Occipital lobe (tissue), 3 donors: ENCODE measurements at places on chromosomes 4 and X. TPM values are rescaled to one million over a fixed set of nuclear protein-coding genes. Genes with fewer than 3 reads are reported as not detected.

BANK1 gene
- 0.16 TPM for total RNA-seq

DNA sequence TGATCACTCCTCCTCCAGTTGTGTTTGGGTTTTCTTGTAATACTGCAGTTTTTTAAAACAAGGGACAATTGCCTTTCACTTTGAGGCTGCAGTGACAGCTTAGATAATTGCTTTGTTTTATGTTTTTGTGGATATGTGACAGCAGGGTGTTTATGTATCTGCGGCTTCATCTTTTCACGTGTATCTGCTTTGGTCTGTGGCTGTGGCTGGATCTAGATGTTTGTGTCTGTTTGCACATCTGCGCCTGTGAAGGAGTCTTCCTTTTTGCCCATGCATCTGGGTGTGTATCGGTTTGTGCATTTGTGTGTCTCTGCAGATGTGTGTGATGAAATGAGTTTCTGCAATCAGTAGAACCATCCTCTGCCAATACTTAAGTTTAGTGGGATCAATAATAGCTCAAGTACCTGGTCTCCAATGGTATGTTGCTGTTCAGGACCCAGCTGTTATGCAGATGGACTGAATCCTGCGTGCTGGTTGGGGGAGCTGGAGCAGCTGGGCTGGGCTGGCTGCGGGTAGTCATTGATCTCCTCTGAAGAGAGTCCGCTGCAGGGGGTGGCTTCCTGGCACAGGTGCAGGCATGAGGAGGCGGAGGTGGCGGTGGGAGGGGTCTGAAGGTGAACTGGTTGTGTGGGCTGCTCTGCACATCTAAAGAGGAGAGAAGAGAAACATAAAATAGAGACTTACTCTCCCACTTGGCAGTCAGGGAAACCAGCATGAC lies 390.3 kb downstream of the SH2D1A start:
- no peak for DNase-seq

DNA sequence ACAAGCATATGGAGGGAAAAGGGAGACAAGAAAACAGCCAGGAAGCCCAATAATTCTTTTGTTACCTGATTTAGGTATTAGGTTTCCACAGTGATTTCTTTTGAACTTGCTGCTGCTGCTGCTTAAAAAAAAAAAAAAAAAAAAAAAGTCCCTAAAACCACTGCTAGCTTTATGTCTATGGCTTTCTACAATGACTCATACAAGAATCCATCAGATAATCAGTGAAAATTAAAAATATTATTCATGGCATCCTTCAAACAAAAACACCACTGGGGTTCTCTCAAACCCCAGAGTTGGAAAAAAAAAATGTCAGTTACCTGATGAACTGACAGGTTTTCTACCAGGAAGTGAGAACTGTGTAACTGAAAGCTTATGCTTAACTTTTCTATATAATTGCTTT lies 14.3 kb downstream of the EPHA5 start:
- no peak for DNase-seq

PAGE4 gene
- not detected for total RNA-seq

TIGD4 gene
- 2.7 TPM for total RNA-seq

RBM46 gene
- 0.31 TPM for total RNA-seq

DNA sequence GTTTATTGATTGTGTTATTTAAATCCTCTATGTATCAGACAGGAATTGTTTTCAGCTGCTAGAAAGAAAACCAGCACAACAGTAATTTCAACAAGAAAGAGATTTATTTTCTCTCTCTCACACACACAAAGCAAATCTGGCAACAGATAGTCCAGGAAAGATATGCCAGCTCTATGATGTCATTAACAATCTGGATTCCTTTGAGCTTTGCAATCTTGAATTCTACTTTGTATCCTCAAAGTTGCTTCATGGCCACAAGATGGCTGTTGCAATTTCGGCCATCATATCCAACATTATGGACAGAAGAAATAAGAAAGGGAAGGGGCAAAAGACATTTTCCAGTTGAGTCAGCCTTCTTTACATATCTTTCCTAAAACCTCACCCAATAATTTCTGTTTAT lies 19.8 kb upstream of the FMR1 start:
- DNase-seq, result no peak

- DNase-seq, result no peak
Measured at GRCh38 chr4:166421556-166422156, 548.6 kb downstream of the TLL1 start.

DNA sequence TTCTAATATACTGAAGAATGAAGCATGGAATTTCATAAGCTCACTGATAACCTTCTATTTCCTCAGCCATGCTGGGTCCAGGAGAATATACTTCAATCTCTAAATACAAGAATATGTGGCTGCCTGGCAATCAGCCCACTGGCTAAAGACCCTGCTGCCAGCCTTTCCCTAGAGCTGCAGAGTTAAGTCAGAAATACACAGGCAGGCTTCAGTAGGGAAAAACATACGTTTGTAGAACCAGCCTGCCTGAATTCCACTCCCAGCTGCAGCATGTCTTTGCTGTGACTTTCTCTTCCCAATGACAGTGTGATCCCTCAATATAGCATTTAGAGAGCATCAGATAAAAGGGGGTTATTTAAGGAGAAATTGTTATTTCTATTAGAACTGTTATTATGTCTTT lies 289.1 kb downstream of the PCDH19 start:
- no peak for DNase-seq

GRCh38 chr4:91111556-91111955 lies 984.4 kb downstream of the CCSER1 start:
- no peak for DNase-seq

PAGE2B gene
- total RNA-seq, result not detected

- no peak for DNase-seq
Measured at GRCh38 chrX:46687619-46688018, 71.3 kb downstream of the SLC9A7 start.

DNA sequence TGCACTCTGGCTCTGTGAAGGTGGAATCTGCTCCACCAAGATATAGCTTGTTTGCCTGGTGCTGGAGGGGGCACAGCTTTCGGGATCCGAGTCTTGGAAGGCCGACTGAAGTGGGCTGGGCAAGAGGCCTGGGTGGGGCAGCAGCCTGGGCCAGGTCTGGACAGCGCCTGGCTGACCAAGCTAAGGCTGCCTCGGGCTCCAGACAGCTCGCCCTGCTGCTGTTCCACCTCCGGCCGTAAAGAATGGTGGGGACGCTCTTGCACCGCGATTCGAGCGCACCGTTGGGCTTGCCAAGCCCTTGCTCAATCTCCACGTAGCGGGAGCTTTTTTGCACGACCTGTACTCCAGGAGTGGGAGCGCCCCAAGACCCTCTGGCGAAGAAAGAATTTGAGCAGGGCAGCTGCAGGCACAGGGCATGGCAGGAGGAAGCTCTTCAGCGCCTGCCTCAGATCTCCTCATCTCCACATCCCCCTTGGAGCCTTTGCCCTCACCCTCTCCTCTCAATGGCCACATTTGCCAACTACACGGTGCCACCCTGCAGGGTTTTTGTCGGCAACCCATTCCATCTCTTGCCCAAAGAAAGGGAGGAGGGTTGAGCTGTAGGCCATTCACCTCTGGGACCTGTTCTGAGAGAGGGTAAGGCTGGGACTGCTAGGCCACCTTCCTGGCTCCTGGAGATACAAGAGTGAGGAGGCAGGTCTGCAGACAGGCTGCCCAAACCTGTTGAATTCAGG lies 18.9 kb downstream of the CNGA2 start:
- DNase-seq, result peak; percentile 4

LDB2 gene
- 146 TPM for total RNA-seq

HTR2C gene
- total RNA-seq, result 0.31 TPM

DNA sequence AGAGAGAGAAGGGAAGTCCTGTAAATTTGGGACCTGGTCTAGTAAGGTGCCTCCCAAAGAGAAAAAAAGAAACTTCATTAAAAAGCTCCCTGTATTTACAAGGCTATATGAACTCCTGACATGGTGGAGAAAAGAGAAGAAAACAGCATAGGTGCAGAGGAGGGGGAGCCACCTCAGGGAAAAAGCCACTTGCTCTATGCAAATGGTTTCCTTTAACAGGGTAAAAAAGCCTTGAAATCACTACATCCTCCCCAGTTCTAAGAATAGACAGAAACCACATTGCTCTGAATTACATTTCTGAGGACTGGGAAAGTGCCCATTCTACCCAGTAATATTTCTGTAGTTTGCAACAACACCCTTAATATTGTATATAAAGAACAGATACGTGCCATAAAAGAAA lies 165.5 kb downstream of the KLF8 start:
- no peak for DNase-seq

DNA sequence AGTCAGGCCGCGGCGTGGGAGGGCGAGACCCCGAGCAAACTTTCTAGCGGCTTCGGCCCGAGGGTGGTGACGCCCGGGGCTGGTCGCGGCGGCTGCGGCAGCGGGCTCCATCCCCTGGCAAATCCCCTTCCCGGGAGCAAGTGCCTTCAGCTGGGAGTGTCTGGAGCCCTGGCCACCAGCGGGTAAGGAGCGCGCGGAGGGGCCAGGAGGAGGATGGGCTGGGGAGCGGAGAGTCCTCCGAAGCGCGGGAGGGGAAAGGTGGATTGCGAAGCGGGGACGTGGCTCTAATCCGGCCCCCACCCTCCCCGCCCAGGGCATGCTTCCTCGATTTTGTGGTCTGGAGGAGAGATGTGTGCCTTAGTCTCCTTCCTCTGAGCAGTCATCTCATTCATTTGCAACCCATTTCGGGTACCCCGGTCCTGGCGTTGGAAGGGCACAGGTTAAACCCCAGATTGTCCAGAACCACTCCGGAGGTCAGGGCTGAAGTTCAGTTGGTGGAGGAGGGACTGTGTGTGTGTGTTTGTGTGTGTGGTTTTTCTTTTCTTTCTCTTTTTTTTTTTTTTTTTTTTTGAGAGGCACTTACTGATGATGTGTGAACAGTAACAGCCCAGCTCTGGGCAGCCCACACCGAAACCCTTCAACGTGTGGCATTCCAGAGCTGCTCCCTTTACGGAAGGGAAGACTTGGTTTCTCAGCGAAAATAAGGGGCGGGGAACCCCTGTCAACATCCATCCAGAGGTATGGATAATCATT lies 516 bp downstream of the SGMS2 start:
- peak; percentile 44 for DNase-seq

GRCh38 chrX:17535229-17535628 lies 160.2 kb downstream of the NHS start:
- no peak for DNase-seq

DNA sequence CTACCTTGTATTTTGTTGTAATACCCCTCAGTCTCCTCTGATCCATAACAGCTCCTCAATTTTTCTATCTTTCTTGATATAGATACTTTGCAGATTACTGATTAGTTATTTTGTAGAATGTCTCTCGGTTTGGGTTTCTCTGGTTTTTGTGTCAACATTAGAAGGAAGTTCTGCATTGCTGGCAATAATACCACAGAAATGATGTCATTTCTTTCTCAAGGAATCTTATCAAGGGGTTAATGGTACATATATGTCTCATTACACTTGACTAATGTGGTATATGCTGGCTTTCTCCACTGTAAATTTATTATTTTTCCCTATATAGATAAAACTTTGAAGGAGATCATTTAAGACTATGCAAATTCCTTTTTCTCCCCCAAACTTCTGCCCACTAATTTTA lies 183.6 kb upstream of the DKK2 start:
- no peak for DNase-seq

MMRN1 gene
- 2.5 TPM for total RNA-seq

GRCh38 chr4:158771776-158772175 lies 3.0 kb downstream of the FNIP2 start:
- DNase-seq, result no peak

DNA sequence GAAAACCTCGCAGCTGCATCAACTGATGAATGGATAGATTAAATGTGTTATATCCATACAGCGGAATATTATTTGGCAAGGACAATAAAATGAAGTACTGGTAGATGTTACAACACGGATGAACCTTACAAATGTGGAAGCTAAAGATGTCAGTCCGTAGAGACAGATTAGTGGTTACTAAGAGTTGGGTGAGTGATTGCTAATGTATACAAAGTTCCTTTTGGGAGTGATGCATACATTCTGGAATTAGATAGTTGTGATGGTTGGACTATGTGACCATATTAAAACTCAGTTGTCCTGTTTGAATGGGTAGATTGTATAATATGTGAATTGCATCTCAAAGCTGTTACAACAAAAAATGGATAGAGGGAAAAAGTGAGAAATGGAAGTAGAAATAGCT lies 2.8 kb downstream of the FIP1L1 start:
- no peak for DNase-seq

DNA sequence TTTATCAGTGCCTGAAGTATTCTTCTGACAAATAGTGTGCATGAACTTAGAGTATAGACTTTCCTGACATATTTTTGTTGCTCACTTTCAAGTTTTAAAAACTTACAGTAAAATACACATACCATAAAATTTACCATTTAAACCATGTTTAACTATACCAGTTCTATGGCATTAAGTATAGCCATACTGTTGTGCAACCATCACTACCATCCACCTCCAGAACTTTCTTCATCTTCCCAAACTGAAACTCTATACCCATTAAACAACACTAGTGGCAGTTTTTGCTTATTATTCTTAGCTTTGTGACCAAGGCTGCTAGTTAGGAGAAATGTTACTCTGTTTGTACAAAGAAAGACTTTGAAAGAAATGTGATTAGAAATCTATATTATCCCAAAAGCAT lies 25.8 kb downstream of the ATP7A start:
- DNase-seq, result no peak

TEX13B gene
- not detected for total RNA-seq

DNA sequence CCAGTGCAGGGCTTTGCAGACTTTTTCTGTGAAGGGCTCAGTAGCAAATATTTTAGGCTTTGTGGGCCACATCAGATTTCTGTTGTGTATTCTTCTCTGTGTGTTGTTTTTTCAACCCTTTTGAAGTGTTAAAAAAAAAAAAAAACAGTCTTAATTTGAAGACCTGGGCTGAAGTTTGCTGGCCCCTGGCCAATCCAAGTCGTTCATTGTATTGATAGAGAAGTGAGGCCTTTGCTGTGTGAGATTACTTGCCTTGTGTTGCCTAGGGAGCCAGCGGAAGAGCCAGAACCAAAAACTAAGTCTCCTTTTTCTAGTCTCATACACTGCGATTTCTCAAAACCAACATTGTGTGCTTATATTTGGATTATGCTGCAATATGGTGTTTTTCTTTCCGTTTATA lies 46.9 kb downstream of the MTM1 start:
- DNase-seq, result no peak

LPAR4 gene
- total RNA-seq, result 5.5 TPM

CDX4 gene
- total RNA-seq, result not detected

DNA sequence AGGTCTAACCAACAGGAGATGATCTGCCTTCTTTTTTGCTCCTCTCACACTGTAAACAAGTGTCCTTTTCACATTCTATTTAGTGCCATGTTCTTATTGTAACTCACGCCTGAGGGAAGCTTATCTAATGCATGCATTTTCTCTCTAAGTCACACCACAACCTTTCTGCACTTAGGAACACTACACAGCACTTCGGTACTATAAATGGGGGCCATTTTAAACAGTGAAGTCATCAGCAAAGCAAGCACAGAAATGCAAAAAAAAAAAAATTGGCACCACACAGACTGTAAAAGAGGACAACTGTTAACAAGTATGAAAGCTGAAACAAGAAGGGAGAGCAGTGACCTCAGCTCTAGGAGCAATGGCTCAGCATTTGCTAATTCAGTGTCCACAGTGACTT lies 45.2 kb downstream of the PRSS12 start:
- DNase-seq, result no peak

GRCh38 chrX:6021316-6022091 lies 207.2 kb downstream of the NLGN4X start:
- DNase-seq, result peak; percentile 4
